ENCODE measurements at places on chromosomes 4 and X. TPM values are rescaled to one million over a fixed set of nuclear protein-coding genes. Genes with fewer than 3 reads are reported as not detected.

DNA sequence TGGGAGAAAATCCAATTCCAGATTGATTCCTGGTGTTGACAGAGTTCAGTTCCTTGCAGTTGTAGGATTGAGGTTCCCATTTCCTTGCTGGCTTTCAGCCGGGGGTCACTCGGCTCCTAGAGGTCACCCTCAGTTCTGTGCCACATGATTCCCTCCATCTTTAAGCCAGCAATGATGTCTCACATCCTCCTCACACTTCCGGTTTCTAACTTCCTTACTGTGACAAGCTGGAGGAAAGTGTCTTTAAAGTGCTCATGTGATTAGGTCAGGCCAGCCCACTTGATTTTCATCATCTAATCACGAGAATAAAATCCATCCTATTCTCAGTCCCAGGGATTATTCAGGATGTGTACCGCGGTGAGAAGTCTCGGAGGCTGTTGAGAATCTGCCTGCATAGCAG is 19.4 kb upstream of the SMIM31 start:
- DNase-seq = no peak

- DNase-seq = no peak
Measured at GRCh38 chr4:70556856-70557255, 35.2 kb upstream of the AMBN start.

DNA sequence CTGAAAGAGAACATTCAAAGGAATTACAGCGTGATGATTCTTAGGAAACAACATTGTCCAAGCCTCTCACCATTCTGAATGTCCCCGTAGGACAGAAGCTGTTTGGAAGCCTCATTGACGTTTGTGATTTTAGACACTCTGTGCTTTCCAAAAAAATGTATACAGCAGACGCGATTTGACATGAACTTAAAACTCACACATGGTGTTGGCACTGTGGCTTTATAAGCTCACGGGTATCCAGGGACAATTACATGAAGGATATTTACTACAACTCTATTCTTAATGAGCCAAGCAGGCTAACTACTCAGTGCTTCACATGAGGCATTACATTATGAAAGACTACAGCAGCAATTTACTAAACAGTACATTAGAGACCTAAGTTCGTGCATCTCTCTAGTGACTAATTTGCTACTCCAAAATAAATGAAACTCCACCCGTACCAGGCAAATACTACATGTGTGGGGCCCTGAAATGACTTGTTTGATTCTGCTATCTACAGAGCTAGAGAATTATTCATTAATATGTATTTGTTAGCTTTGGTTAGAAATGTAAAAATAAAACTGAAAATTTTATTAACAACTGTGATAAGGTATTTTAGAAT is 620.7 kb downstream of the SPRY1 start:
- no peak for DNase-seq

DNA sequence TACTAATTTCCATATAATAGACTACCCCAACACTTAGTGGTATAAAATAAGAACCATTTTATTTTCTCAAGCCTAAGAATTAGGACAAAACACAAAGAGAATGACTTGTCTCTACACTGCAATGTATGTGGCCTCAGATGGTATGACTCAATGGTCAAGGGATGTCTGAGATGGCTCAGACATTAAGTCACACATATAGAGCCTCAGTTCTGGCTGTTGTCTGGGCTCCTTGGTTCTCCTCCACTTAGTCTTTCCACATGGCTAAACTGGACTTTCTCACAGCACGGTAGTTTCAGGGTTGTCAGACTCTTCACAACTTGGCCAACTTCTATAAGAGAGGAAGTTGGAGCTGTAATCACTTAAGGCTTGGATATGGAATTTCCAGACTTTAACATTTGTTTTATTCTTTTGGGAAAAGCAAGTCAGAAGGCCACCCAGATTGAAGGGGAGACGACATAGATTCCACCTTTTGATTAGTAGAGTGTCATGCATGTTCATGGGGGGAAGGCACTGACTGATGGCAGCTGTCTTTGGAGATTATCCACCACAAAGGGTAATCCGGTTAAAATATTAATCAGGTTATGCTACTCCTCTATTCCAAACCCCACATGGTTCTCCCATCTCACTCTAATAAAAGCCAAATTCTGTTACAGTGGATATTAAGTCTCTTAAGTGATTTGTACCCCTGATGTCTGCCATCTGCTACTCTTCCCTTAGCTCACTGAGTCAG is 9.4 kb downstream of the IL15 start:
- DNase-seq = no peak

GRCh38 chr4:170610434-170610833 is 520.7 kb upstream of the AADAT start:
- no peak for DNase-seq

DNA sequence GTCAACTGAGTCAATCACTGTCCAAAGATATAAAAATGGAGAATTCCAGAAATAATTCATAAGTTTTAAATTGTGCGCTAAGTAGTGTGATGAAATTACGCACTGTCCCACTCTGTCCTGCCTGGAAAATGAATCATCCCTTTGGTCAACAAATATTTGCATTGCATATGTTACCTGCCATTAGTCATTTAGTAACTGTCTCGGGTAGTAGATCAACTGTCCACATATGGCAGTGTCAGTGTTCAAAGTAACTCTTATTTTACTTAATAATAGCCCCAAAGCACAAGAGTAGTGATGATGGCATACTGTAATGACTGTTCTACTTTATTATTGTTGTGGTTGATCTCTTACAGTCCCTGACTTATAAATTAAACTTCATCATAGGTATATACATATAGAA is 3.4 kb downstream of the YTHDC1 start:
- DNase-seq = no peak

DNA sequence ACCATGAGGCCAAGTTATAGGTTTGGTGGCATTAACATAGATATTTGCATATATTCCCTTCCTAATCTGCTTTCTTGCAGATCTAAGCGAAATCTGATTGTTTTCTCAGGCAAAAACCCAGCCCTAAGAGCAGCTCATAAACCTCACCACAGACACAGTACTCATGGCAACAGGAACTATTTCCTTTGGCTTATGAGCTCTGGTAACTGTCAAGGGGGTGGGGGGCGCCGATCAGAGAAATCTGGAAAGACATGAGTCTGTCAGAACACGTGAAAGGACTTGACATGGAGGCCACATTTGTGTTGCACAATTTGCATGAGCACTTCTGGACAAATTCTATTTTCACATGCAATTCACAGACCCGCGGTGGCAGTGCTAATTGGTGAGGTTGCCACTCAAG is 83.7 kb downstream of the MGST2 start:
- DNase-seq = no peak

- DNase-seq = no peak
Measured at GRCh38 chr4:36439556-36439955, 158.1 kb downstream of the DTHD1 start.

DNA sequence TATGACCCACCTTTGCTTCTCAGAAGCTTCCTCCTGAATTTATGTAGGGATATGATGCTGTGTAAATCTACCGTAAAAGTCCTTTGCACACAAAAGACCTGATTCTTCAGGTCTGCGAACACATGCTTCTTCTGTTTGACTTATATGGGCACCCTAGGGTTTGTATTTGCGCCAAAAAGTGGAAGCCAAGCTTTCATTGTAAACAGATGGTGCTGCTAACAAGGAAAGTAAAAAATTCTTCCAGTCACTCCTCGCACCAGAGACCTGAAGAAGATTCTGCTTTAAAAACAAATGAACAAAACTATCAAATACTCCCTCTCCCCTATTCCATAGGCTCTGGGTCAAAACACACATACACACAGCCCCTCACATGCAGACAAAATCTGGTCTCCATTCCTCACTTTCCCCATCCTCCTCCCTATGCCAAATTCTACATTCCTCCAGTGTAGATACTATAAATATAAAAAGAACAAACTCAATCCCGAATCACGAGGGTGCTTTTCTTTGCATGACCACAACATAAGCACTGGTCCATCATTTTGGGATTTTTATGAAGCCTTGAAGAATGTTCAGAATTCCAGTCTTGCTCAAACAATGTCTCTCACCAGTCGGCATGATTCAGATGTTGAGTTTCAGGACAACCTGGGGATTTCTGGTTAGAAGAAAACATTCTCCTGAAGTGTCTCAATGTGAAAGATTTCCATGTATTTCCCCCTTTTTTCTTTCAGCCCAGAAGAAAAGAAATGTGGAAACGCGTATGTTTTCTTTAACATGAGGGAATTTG is 125.1 kb downstream of the PALLD start:
- no peak for DNase-seq

GRCh38 chr4:37990731-37991245 is 30.6 kb downstream of the PTTG2 start:
- DNase-seq = no peak

- no peak for DNase-seq
Measured at GRCh38 chr4:170374770-170375169, 285.0 kb upstream of the AADAT start.

GRCh38 chr4:123545667-123546572 is 149.3 kb downstream of the SPRY1 start:
- no peak for DNase-seq

- no peak for DNase-seq
Measured at GRCh38 chr4:15744016-15744545, 34.0 kb upstream of the CD38 start.

- no peak for DNase-seq
Measured at GRCh38 chr4:37656649-37657048, 29.5 kb downstream of the RELL1 start.

DNA sequence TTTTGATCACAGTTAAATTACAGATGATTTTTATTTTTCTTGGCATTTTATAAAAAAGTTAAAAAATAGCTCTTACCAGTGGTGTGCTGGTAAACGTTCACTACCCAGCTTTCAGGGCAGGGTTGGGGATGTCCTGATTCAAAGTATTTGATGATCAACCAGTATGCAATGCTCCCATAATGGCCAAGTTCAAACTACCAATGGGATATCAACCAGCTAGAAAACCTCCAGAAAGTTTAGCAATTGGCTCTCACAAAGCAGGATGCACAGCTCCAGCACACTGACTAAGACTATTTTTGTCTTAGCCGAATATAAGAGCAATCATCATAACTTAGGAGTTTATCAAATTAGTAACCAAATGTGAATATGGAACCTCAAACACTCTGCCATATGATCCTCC is 108.0 kb upstream of the PDE5A start:
- no peak for DNase-seq

The ADH7 gene
- total RNA-seq = not detected

The BRS3 gene
- not detected for total RNA-seq

The DSPP gene
- not detected for total RNA-seq

The CNKSR2 gene
- total RNA-seq = 4.4 TPM

The CXorf51A gene
- total RNA-seq = not detected

The RBM46 gene
- not detected for total RNA-seq

The TEX13B gene
- not detected for total RNA-seq

The SSX2B gene
- total RNA-seq = not detected

The EDA2R gene
- 0.32 TPM for total RNA-seq

The MAGED4 gene
- 3.0 TPM for total RNA-seq

The NPY5R gene
- not detected for total RNA-seq

The DRD5 gene
- total RNA-seq = not detected

The GYPE gene
- not detected for total RNA-seq

The OTC gene
- not detected for total RNA-seq

The TNIP3 gene
- 0.12 TPM for total RNA-seq

All from T-helper 17 cell (primary cell).